ENCODE measurements at places on chromosomes 1 and 21. TPM values are rescaled to one million over a fixed set of nuclear protein-coding genes. Genes with fewer than 3 reads are reported as not detected.

The ORC1 gene
- total RNA-seq, result 34.4 TPM

The OR2L5 gene
- not detected for total RNA-seq

The CA6 gene
- total RNA-seq, result not detected

The GRIK1 gene
- total RNA-seq, result not detected

The CADM3 gene
- 2.3 TPM for total RNA-seq

The TMEM201 gene
- total RNA-seq, result 17.9 TPM

The CFH gene
- 0.60 TPM for total RNA-seq

The JMJD4 gene
- total RNA-seq, result 47.6 TPM

The ARHGEF19 gene
- total RNA-seq, result not detected

The FCRL2 gene
- not detected for total RNA-seq

The TMEM200B gene
- total RNA-seq, result 0.56 TPM

The F3 gene
- total RNA-seq, result 24.7 TPM

The SERINC2 gene
- 9.8 TPM for total RNA-seq

The ACTN2 gene
- 11.8 TPM for total RNA-seq

The HDAC1 gene
- 126 TPM for total RNA-seq

The CRYAA gene
- not detected for total RNA-seq

The SLAMF9 gene
- 15.9 TPM for total RNA-seq

The UBIAD1 gene
- total RNA-seq, result 21.2 TPM

The SEMA4A gene
- not detected for total RNA-seq

The CCDC185 gene
- total RNA-seq, result not detected

The LCE1F gene
- total RNA-seq, result not detected

The CRNN gene
- total RNA-seq, result not detected

The CFHR4 gene
- total RNA-seq, result not detected

The PRDM16 gene
- total RNA-seq, result not detected

The ZBTB18 gene
- 13.0 TPM for total RNA-seq

The MTMR11 gene
- total RNA-seq, result 38.2 TPM

The HES3 gene
- not detected for total RNA-seq

The RPE65 gene
- not detected for total RNA-seq

The AK5 gene
- 14.9 TPM for total RNA-seq

The FHAD1 gene
- total RNA-seq, result 0.87 TPM

The PROK1 gene
- not detected for total RNA-seq

The MATN1 gene
- total RNA-seq, result not detected

The LCE2C gene
- total RNA-seq, result not detected

The OR2T29 gene
- not detected for total RNA-seq

The FMOD gene
- not detected for total RNA-seq

The C1orf141 gene
- total RNA-seq, result not detected

The C21orf58 gene
- total RNA-seq, result 11.5 TPM

The TMEM81 gene
- 1.8 TPM for total RNA-seq

The CTSK gene
- 0.77 TPM for total RNA-seq

The STPG1 gene
- total RNA-seq, result 8.6 TPM

The TFAP2E gene
- total RNA-seq, result not detected

The HAPLN2 gene
- total RNA-seq, result not detected

The ETV3L gene
- total RNA-seq, result not detected

The TMPRSS15 gene
- 0.07 TPM for total RNA-seq

The AIRE gene
- total RNA-seq, result not detected

The SSU72 gene
- total RNA-seq, result 99.4 TPM
